A172 (cell line): ENCODE measurements at places on chromosomes 11 and 22. TPM values are rescaled to one million over a fixed set of nuclear protein-coding genes. Genes with fewer than 3 reads are reported as not detected.

The RCOR2 gene
- total RNA-seq = 0.05 and 0.14 TPM in 2 replicates

DNA sequence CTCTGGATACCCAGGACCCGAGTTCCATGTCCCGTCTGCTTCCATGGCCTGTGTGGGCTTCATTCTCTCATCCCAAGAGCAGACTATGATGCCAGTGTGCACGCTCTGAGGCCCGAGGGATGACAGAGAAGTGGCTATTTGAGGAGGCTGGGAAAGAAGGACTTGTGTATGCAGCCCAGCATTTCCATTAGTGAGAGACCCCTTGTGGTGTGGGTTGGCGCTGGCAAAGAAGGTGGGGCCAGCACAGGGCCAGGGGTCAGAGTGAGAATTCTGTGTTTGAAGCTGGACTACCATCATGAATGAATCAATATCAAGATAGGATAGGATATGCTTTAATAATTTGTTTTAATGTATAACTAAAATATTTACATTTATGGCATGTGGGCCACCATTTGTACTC, 200.8 kb downstream of the HIPK3 start:
- DNase-seq = no peak

DNA sequence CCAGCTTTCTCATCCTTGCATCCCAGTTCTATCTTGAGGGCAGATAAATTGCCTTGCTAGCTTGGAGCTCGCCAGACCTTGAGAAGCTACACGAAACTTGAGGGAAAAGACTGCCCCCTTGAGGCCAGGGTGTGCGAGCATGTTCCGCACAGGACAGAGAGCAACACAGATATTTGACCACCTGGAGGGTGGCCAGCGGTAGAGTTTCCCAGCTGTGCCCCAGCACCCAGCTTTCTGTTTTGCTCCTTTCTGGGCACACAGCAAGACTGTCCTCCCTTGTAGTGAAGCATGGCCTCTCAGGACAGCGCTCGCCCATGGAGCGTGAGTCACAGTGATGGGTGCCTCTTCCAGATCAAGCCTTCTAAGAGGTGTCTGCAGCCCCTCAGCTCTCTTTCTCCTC, 23.5 kb downstream of the SPATA19 start:
- DNase-seq = no peak

GRCh38 chr11:122976061-122976733, 5.4 kb downstream of the BSX start:
- DNase-seq = no peak

DNA sequence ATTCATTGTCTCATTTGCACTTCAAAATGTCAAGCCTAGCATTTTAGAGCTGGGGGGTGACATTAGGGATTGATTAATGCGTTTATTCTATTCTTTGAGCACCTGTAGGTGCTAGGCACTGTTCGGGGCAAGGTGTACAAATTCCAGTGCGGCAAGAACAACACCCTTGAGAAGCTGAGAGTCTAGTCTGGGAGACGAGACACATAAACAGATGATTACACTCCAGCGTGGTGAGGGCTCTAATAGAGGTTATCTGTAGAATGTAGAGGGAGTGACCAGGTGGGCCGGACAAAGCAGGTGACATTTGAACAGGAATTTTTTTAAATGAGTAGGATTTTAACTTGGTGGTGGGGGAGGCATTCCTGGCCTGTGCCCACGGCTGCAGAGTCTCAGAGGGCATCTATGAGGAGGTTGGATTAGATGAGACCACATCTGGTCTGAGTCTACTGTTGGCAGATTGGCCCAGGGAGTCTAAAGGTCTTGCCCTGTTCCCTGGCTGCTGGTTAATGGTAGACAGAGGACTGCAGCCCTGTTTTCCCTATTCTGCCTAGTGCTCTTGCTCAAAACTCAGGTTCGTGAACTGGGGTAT, 970 bp downstream of the CAT start:
- DNase-seq = no peak

The LSP1 gene
- 2.2 and 71.7 TPM in 2 replicates for total RNA-seq

DNA sequence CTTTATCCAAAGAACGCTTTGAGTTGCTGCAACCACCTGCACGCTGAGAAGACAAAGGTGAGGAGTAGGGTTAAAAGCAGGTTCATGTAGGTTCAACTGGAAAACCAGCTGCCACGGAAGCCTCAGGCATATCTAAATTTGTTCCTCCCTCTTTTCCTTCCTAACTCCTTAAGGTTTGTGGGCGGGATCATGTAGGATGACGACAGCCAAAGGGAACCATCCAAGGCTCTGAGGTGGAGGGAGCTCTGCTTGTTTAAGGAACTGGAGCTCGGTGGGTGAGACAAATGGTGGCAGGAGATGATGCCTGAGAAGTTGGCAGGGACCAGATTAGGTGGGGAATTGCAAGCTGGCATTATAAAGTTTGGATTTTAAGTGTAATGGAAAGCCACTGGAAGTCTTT, 60.3 kb downstream of the SPON1 start:
- DNase-seq = no peak

DNA sequence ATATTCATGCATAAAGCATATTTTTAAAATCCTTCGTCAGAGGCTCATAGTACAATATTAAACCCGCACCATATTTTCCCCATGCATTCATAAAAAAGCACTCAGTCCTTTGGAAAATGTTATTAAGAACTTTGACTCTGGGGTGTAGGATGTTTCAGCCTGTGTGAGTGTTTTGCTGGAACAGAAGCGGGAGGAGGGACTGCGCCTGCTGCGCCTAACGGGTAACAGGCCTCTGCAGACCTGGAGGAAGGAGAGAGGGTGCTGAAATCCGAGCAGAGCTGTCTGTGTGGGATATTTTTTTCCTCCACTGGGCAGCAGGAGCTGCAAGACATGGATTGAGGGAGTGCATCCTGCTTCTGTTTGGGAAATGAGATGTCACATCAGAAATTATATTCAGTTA, 483.0 kb downstream of the BRD1 start:
- no peak for DNase-seq

DNA sequence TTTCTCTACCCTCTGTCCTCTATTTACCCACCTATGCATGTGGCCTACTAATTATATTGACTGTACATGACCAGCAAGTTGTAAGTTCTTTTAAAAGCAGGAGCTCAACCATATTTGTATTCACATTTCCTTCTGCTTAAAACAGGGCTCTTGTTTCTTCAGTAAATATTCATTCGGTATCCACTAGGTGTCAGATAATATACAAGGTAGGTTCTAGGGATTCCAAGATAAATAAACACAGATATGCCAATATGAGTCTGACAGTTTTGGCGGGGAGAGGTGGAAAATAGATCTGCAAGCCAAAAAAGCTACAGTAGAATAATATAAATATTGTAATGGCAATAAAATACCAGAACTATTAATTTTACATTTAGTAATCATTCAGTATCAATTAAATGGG, 15.3 kb upstream of the RAB30 start:
- peak; percentile 14 for DNase-seq

DNA sequence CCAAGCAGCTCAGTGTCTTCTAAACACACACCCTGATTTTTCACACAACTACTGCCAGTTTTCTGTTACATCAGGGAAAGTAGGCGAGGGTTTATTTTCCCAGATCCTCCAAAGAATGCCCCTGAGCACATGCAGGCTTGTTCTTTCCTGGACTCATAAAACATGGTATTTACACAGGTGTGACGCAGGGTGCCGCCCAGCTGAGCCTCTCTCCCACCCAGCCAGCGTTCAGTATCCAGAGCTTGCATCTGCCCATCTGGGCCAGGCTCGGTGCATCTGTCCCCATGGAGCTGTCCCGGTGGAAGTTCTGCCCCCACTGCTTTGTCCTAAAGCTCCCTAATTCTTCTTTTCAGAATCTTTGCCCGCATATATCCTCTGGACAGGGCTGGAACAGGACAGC, 44.8 kb upstream of the ISX start:
- no peak for DNase-seq

The NXPE4 gene
- not detected in 2 replicates for total RNA-seq

The MCHR1 gene
- not detected in 2 replicates for total RNA-seq

DNA sequence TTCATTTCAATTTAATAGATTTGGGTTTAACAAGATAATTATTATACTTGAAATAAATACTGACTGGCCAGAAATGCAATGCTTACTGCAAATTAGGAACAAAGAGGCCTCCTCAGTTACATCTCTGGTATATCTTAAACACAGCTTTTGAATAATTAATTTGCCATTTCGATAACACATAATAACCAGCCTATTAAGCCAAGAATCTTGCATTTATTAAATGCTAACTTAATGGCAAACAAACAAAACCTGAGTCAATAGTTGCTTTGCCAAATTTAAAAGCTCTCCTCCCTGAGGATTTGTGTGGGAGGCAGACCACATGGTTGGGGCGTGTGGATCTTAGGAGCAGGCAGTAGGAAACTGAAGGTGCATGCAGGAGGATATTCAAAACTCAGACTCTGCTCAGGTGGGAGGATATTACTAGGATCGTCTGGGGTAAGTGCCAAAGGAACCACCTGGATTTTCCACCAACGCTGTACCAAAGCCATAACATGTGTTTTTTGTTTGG, 17.9 kb upstream of the FJX1 start:
- DNase-seq = no peak

DNA sequence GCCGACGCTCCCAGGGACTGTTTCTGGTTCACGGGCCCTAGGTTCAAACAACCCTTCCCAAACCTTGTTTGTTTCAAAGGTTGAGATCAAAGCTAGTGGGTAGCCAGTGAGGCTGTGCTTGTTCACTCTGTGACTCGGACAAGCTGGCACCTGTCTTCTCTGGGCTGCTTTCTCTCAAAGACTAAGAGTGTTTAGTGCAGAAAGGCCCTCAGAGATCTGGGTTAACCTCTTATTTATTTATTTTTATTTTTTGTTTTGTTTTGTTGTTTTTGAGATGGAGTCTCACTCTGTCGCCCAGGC, 13.0 kb upstream of the MALAT1 start:
- DNase-seq = no peak

GRCh38 chr11:78920329-78920728, 345.7 kb upstream of the NARS2 start:
- no peak for DNase-seq

- DNase-seq = peak; percentile 27
These were observed 47.7 kb upstream of the PPP6R3 start for GRCh38 chr11:68412593-68413475.

The EFEMP2 gene
- 48.5 and 56.8 TPM in 2 replicates for total RNA-seq

GRCh38 chr22:35472488-35472887, 68.1 kb upstream of the RASD2 start:
- no peak for DNase-seq
